Bronchus fibroblast of lung (primary cell): ENCODE measurements at places on chromosomes 7 and 10. TPM values are rescaled to one million over a fixed set of nuclear protein-coding genes. Genes with fewer than 3 reads are reported as not detected.

The GPR158 gene
- not detected in 2 replicates for total RNA-seq

The NCF1 gene
- not detected in 2 replicates for total RNA-seq

The FAM24B gene
- 2.0 and 4.5 TPM in 2 replicates for total RNA-seq

The HKDC1 gene
- total RNA-seq: under 0.01 TPM in 1 of 2 replicates, not detected in the other

The CALCR gene
- total RNA-seq: not detected in 2 replicates

The SLC18A3 gene
- total RNA-seq: not detected in 2 replicates

The FAM25C gene
- not detected in 2 replicates for total RNA-seq

The HOXA10 gene
- total RNA-seq: not detected in 2 replicates

The ZNF735 gene
- not detected in 2 replicates for total RNA-seq

The STOX1 gene
- total RNA-seq: under 0.01 and 0.15 TPM in 2 replicates

The FRMD4A gene
- 28.4 and 29.7 TPM in 2 replicates for total RNA-seq

The GDF2 gene
- not detected in 2 replicates for total RNA-seq

The PVRIG gene
- total RNA-seq: not detected in 2 replicates

The SSC4D gene
- total RNA-seq: 0.45 and 0.67 TPM in 2 replicates

The MYL7 gene
- total RNA-seq: not detected in 2 replicates

The EPHA1 gene
- total RNA-seq: 0.15 and 0.17 TPM in 2 replicates

The SGCE gene
- 56.3 and 57.5 TPM in 2 replicates for total RNA-seq

The TMEM270 gene
- not detected in 2 replicates for total RNA-seq

The GPR85 gene
- 4.6 and 5.2 TPM in 2 replicates for total RNA-seq

The LRIT1 gene
- total RNA-seq: not detected in 2 replicates

The LAMB1 gene
- total RNA-seq: 101 and 103 TPM in 2 replicates

The LZTS2 gene
- 71.8 and 76.2 TPM in 2 replicates for total RNA-seq

The PNLIP gene
- not detected in 2 replicates for total RNA-seq

The EZH2 gene
- total RNA-seq: 15.5 and 17.1 TPM in 2 replicates

The HOXA2 gene
- 1.3 and 1.5 TPM in 2 replicates for total RNA-seq

The CYP3A5 gene
- 0.15 TPM in 1 of 2 replicates, not detected in the other for total RNA-seq

The HECTD2 gene
- 3.7 and 4.0 TPM in 2 replicates for total RNA-seq

The ATRNL1 gene
- 1.0 and 1.6 TPM in 2 replicates for total RNA-seq

The PTER gene
- 7.1 and 7.2 TPM in 2 replicates for total RNA-seq
